ENCODE measurements at places on chromosomes 7 and 10.

GRCh38 chr10:97810446-97810845 is 38.6 kb upstream of the SFRP5 start:
- no peak for DNase-seq

- no peak for DNase-seq
Measured at GRCh38 chr7:101159696-101160674, 5.4 kb downstream of the VGF start.

DNA sequence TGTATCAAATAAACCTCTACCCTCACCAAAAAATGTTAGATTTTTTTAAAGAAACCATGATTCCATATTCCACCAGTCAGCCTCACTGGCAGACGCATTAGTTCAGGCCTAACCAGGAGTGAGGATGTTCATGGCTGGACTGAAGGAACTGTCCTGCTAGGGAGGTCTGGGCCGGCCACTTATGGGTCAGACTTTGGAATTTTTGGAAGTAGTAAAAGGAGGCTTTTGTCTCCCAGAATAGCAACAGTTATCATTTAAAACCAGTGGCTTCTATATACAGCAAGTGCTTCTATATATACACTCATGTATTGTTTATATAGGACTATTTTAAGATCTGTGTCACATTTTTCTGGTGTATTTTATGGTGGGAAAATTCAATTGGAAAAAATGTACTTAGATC is 120.5 kb downstream of the CNNM2 start:
- no peak for DNase-seq

- no peak for DNase-seq
Measured at GRCh38 chr7:83731154-83731553, 82.2 kb upstream of the SEMA3E start.

DNA sequence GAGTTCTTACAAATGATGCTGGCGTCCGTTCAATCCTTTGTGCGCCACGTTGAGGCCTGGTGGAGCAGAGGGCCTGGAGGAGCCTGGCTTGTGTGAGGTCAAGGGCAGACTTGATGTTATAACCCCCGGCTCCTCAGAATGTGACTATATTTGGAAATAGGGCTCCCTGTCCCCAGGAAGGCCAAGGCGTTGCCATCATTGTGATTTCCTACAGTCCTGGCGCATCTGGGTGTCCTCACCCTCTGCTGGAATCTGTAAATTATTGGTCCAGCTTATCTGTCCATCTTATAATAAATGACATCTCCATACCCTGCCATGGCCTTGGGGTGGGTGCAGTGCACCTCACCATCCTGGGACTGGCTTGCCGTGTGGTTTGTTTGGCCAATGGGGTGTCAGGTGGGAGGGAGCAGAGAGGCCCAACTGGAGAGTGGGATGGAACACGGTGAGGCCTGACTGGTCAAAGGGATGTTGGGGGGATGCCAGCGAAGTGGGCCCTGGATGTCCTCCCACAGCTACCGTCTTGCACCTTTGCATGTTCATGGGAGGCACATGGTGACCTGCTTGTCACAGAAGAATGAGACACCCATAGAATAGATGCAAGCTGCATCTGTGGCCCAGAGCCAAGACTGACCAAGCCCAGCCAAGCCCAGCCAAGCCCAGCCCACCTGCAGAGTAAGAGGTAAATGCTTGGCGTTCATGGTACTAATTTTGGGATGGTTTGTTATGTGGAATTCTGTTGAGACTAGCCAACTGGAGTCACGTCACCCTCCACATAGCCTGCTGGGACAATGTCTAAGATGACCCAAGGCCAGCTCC is 11.1 kb upstream of the LRRC27 start:
- DNase-seq: no peak

- DNase-seq: no peak
Measured at GRCh38 chr7:130409067-130409711, 28.9 kb downstream of the CPA1 start.

DNA sequence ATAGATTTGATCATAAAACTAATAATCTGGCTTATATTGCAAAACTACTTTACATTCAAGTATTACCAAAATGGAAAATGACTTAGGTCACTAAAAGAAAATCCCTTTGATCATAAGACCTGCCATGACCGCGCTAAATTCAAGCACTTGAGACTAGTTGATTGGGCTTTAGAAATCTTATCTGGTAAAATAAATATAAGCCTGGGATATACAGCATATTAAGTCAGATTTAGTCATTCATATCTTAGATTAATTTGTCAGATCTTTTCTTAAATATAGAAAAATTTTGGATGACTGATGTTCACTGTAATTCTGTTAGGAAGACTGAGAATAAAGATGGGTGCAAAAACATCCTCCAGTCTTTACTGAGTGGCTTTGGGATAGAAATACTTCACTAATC is 450.0 kb downstream of the HTR7 start:
- no peak for DNase-seq

Measured in SW 1271 (cell line).